ENCODE measurements at places on chromosomes 6 and 20.

GRCh38 chr6:12572896-12573827 is 143.4 kb upstream of the PHACTR1 start:
- no peak for DNase-seq

GRCh38 chr6:99458319-99458718 is 33.2 kb upstream of the PNISR start:
- DNase-seq: no peak

GRCh38 chr20:21161926-21162325 is 36.0 kb downstream of the KIZ start:
- no peak for DNase-seq

GRCh38 chr6:152502421-152503188 is 134.6 kb downstream of the SYNE1 start:
- DNase-seq: no peak

DNA sequence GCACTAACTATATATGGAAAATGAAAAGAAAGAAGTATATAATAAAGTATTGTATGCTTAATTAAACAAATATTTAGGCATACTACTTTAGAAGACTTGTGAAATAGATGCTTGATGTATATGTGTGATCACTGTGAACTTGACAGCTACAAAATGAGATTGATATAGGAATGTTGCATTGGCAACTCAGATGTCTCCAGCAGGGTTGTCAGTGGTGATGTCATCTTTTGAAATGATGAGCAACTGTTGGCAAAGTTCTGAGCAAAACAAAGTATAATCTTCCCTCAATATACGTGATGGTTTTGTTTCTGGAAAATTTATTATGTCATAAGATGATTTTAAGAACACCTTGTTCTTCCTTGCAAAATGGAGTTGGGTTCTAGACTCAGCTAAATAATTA is 133.8 kb downstream of the ARID1B start:
- no peak for DNase-seq

GRCh38 chr6:136604928-136605510 is 54.8 kb upstream of the MAP7 start:
- DNase-seq: no peak

- no peak for DNase-seq
These were observed 21.6 kb downstream of the OR2J3 start for GRCh38 chr6:29129326-29130012.

DNA sequence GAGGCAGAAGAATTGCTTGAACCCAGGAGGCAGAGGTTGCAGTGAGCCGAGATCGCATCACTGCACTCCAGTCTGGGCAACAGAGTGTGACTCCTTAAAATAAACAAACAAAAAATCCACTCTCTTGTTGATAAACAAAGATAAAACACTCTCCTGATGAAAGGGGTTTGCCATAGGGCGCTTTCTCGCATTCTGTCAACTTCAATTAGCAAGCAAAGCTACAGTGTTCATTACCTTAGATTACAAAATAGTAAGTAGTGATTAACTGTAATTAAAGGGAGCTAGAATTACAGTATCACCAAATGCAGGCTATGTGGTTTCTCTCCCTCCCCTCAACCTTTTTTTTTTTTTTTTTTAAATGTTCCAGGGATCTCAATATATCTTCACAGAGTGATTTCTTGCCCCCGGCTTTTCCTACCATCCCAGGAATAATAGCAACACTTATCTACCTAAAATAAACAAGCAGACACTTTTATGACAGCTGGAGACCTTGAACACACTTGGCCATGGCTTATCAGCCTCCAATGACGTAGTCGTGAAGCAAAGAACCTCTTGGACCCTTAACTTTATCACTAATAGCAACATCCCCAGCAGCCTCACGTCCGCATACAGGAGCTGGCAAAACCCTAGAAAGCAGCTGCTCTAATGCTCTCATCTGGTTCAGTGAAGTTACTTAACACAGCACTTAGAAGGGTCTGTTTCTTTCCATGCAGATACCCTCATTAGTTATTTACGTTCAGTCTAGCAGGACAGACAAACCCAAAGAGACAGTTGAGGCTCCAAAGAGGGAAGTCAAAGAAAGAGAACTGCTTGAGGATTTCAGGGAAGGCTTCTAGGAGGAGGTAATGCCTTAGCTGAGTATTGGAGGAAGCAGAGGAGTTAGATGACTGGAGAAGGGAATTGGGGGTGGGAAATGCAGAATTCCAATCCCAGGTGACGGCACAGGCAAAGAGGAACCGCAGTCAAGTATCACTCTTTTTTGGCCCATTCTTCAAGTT is 37.9 kb upstream of the NEDD9 start:
- DNase-seq: no peak

DNA sequence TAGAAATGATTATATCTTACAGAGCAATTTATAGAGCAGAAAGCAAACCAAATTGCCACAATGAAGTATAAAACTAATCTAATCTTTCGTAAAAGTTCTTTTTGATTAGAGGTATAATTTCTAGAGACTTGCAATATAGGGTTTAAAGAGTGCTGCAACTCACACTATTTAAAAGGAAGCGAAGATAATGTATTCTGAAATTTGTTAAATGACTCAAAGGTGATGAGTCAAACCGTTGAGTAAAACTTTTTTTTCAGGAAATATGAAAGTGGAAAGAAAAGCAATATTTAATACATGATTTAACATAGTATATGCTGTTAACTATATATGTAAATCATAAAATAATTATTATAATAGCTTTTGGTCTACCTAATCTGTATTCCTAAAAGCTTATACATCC is 133.6 kb downstream of the SYNE1 start:
- DNase-seq: no peak

DNA sequence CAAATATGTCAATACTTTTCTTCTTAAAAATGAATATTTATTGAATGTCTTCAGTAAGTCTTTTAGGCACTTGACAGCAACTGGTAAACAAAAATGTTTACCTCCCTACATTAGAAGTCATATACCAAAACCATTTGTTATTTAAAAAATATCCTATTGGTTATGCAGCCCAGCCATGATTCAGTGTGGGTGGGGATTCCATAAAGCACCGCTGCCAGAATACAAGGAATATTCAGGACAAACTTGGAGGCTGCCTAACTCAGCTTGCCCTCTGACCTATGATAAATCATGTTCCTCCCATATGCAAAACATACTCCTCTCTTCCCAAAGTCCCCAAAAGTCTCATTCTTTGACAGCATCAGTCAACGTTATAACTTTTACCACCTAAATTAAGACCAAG is 486.8 kb upstream of the IRAK1BP1 start:
- DNase-seq: no peak

DNA sequence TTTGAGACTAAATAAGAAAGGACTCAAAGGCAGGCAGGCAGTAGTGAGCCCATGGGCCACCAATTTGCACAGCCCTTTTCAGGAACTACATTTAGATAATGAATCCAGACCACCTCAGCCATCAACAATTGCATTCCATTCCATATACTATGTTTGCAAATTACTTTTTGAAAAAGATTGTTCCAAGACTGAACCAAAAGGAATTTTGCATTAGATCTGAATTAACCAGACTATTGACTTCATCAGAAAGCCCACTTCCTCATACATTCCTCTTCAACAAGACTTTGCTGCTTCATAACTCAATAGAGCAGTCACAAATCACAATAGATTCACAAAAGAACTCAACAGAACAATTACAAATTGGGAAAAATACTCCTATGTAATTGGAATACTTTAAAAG is 229.1 kb downstream of the SIM1 start:
- DNase-seq: no peak

GRCh38 chr6:147131532-147132128 is 72.6 kb upstream of the STXBP5 start:
- DNase-seq: no peak

DNA sequence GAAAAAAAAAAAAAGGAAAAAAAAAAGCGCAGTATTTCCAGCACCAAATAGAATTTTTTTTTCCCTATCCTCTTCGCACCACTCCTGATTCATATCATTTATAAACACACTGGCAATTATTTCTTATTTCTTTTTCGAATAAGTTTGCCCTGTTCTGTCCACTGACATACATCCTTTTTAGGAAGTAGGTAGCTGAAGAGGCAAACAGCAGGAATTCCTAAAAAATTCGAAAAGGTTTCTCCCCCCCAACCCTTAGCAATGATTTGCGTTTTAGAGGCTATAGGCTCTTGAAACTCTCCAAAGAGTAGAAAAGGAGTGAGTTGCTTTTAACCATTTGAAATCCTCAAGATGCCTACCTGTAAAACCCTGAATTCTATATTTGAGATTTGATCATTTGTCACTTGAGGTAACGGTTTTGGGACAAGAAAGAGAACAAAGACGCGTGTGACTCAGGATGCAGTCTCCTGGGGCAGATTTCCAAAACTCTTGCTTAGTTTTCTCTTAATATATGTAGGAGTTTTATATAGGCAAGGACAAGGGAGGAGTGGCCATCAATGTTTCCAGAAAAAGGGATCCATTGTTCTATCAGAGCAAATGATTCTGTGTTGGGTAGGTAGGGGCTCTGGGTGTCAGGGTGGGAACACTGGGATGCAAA is 531 bp upstream of the CCN2 start:
- DNase-seq: no peak

GRCh38 chr6:126072172-126072571 is 85.8 kb downstream of the TRMT11 start:
- DNase-seq: no peak

DNA sequence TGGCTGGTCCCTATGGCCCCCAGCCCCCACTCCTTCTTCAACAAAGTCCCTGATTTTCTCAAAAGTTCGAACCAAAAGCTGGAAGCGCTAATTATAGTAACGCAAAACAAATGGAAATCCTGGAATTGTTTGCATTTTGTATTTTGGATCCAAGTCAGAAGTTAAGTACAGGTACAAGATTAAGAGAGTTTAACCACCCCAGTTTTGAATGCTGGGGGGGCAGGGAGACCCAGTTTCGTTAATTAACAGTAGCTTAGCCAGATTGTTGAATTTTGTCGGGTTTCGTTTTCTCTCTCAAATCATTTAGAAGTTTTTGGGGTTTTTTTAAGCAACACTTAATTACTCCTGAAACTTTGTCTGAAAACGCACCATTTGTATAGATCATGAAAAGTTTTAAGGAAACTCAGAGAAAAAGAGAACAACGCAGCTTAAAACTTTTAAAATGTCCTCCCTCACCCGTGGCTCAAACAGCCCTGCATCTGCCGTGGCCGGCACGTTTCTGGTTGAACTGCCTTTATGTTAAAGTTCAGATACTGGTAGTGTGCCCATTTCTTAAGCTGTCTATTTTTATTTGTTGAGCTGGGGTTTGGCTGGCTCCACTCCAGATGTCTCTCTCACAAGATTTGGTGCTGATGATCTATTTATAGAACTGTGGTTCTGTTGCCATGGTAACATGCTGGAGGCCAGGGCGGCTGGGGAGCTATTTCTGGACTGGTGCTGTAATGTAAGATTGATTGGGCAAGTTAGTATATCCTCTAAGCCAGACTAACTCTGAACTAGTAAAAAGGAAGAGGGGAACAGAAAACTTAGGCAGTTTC is 55.0 kb downstream of the GNAS start:
- DNase-seq: peak; percentile 20

DNA sequence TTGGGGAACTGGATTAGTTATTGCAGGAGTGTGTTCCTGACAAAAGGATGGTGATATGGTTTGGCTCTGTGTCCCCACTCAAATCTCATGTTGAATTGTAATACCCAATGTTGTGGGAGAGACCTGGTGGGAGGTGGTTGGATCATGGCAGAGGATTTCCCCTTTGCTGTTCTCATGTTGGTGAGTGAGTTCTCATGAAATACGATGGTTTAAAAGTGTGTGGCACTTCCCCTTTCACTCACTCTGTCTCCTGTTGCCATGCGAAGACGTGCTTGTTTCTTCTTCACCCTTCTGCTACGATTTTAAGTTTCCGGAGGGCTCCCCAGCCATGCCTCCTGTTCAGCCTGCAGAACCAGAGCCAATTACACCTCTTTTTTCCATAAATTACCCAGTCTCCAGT is 16.2 kb upstream of the TREM1 start:
- DNase-seq: no peak

- no peak for DNase-seq
These were observed 11.3 kb upstream of the AFDN start for GRCh38 chr6:167815296-167815980.

- DNase-seq: no peak
These were observed 35.4 kb downstream of the SLC16A10 start for GRCh38 chr6:111122458-111123286.

GRCh38 chr6:79630883-79631692 is at the start of gene SH3BGRL2:
SH3BGRL2 (plus strand) TSS chr6:79631329; CDS start chr6:79631462, 133 bp downstream.
- DNase-seq: no peak

GRCh38 chr6:127069659-127070279 is 48.7 kb upstream of the RSPO3 start:
- DNase-seq: no peak

GRCh38 chr6:3719462-3720308 is 31.8 kb downstream of the PXDC1 start:
- no peak for DNase-seq

DNA sequence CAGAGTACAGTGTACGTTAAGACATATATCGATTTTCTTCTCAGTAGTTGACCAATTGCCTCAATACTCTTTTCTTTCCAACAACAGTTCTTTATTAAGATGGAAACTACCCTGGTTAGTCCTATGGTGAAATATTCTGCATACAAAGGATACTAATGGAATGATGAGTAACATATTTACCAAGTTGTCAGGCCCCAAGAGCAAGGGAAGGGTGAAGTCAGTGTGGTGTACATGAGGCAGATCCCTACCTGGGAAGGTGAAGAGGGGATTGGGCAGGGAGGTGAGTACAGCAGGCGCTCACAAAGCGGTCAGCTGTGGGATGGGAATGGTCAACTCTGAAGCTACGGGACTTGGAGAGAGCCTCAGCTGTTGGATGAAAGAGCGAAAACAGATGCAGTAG is 29.7 kb downstream of the GJA1 start:
- no peak for DNase-seq

DNA sequence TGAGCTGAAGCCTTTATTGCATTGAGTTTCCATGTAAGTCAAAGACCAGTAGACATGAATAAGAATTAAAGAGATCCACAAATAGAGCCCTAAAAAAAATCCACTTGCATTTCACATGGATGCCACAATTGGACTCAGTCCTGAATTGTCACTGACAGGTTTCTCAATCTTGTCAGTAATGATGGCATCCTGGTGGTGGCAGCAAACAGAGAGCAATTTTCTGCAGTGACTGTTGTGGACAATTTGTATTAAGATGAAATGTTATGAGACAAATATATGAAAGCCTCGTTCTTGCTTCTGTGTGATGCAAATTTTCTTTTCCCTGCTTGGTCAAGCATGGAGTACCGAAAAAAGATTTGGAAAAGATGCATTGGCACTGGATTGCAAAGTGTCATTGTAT is 278.9 kb downstream of the SAMD5 start:
- DNase-seq: no peak

- no peak for DNase-seq
These were observed 59.5 kb downstream of the NCOA3 start for GRCh38 chr20:47561180-47561579.

All from esophagus squamous epithelium (tissue), 5 donors.